ENCODE measurements at places on chromosomes 5 and 9.

GRCh38 chr5:102713682-102714231, 41.3 kb upstream of the PAM start:
- peak; percentile 17 for DNase-seq

DNA sequence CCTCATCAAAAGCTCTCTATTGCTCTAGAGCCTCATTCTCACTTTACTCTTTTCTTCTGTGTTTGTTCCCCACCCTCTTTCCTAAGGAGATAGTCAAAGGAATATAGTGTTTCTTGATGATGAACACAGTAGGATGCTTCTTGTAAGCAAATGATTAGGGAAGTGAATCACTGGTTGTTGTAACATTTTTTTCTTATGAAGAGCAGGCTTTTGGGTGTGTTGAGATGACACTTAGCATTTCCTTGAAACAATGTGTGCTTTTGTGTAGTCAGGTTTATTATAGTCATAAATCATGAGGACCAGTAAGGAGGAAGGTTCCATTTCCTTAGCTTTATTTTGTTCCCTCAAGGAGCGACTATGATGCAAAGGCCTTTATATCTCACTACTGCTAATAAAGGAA, 1991.3 kb upstream of the C9orf72 start:
- DNase-seq = no peak

DNA sequence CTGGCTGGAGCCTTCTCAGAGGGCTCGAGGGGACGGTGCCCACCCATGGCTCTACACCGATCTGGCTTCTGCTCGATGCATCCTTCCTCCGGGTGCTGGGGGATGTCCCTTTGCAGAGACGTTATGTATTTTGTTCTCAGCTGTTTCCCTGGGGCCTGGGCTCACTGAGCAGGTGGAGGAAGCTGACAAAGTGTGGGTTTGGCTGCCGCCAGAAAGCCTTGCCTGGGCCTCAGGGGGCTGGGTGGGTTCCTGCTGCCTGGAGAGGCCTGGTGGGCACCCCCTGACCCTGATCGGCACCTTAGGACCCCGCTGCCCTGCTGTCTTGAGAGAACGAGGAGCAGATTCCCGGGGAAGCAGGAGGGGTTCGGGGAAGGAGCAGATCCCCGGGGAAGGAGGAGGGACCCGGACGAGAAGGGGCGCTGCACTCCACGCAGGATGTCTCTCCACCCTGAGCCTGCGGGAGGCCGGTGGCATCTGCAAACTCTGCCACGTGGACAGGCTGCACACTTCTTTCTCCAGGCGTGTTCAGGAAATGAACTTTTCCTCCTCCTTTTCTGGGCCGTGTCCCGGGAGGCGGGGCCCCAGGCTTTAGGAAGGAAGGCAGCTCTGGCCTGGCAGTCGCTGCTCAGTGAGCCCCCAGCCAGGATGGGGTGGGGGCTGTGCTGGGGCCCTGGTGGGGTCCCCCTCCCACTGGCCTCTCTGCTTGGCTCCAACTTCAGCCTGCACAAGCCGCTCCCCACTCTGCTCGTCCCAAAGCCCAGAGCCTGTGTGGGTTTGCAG, 148.9 kb downstream of the RXRA start:
- DNase-seq = peak; percentile 91

- DNase-seq = no peak
These were observed 1094.9 kb upstream of the C9orf72 start for GRCh38 chr9:28668158-28668557.

- no peak for DNase-seq
These were observed 11.5 kb downstream of the DDX4 start for GRCh38 chr5:55749387-55749786.

- no peak for DNase-seq
These were observed 34.1 kb downstream of the NEK6 start for GRCh38 chr9:124291801-124292396.

GRCh38 chr9:12774861-12775678, at the start of gene LURAP1L:
LURAP1L (plus strand) TSS chr9:12775020; CDS start chr9:12775716, 696 bp downstream.
- DNase-seq = peak; percentile 73

DNA sequence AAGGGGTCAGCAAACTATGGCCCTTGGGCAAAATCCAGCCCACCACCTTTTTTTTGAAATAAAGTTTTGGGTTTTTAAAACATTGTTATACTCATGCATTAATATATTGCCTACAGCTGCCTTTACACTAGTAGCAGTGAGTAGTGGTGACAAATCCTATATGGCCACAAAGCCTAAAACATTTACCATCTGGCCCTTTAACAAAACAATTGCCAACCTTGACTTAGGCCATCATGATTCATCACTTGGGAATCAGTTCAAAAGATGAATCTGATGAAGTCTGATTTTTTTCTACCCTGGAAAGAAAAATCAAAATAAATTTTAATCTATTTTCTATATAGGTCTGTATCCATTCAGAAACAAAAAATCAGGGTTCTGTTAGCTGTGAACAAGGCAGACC, 484.9 kb downstream of the BNC2 start:
- peak; percentile 50 for DNase-seq

DNA sequence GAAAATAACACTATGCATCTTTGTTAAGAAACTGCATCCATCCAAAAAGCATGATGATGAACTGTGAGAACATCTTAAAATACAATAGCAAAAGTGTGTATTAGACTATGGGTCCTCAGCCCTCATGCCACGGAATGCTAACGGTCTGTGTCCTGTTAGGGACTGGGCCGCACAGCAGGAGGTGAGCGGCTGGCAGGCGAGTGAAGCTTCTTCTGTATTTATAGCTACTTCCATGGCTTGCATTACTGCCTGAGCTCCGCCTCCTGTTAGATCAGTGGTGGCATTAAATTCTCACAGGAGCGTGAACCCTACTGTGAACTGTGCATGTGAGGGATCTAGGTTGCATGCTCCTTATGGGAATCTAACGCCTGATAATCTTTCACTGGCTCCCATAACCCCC, 129.8 kb downstream of the NXNL2 start:
- no peak for DNase-seq

DNA sequence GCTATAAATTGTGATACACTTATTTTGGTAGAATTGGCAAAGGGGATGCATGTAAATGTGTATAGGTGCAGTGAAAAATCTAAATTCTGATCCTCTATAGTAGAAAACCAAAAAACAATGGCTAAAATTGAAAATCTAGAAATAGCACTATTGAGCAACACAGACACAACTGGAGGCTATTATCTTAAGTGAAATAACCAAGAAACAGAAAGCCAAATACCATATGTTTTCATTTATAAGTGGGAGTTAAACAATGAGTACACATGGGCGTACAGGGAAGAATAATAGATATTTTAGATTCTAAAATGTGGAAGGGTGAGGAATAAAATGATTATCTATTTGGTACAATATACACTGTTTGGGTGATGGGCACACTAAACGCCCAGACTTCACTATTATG, 183.2 kb upstream of the TUSC1 start:
- DNase-seq = no peak

GRCh38 chr9:81375187-81376100, 313.9 kb downstream of the TLE1 start:
- DNase-seq = no peak

GRCh38 chr9:83628540-83628939, 5.6 kb downstream of the IDNK start:
- DNase-seq = no peak

- no peak for DNase-seq
These were observed 11.1 kb upstream of the RFK start for GRCh38 chr9:76405340-76405739.

GRCh38 chr5:13785781-13786415, 158.6 kb downstream of the DNAH5 start:
- DNase-seq = no peak

- DNase-seq = peak; percentile 13
These were observed 36.7 kb upstream of the ANXA1 start for GRCh38 chr9:73114958-73115357.

DNA sequence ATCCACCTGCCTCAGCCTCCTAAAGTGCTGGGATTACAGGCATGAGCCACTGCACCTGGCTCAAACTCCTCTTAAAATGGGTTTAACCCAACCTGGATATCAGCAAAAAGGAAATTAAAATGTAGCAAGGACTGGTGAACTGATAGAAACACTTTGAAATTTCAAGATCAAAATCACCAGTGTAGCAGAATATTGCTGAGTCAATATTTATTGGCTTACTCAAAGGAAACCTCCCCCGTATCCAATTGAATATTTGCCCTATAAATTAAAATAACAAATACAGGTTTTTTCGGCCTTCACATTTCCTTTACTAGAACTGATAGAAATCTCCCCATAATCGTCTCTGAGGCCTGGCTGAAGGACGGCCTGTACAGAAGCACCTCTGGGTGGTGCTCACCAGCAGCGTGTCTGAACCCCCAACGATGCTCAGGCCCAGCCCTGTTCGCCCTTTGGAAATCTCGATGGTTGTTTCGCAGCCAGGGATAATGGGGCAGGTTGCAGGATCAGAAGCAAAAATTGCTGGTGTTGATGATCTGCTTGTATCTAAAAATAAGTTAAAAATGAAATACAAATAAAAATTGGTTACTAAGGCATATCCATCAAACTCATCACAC, 156.6 kb downstream of the MPDZ start:
- DNase-seq = no peak

DNA sequence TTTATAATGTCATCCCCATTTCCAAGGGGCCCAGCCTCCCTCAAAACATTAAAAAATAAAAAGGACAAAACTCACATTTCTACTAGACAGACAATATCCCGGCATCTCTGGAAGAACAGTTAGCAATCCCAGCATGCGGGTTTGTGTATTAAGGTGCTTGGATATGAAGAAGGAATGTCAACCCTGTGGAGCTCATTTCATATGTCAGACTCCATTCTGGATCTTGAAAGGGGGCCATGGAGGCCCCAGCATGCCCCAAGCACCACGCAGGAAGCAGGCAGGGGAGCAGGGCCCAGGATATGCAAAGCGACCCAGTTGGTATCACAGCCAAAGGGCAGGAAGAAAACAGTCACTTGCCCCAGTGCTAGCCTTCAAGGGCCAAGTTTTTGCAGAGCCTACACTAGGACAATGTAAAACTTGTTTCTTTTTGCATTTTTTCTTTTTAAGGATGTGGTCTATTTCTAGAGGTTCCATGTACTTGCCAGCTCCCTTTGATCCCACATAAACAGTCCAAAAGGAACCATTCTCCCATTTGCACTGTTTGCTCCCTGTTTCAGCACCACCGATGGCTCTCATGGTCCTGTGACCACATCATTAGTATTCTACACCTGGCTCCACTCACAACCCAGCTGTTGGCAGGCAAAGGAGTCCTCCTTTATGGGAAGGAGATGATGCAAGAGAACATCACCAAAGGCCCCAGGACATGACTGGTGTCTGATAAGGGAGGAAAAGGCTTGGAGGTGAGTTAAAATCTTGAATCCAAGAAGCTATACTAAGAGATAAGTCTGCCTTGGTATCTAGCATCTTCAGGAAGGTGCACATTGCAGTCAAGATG, 58.3 kb downstream of the FGF1 start:
- no peak for DNase-seq

DNA sequence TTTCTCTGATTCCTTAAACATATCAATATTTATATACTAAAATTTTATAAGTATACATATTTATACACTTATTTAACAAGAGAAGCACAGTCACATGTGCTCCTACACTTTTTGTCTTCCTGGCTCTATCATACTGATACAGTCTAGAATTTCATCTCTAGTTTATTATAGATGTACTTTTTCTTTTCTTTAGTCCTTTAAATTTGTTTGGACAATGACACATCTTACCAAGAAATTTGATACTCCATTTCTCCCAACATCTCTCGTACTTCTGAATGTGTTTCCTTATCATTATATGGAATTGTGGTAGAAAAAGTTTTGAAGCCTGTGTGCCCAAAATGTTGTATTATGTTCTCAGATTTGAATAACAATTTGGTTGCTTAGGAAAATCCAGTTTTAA, 104.6 kb downstream of the DMRT2 start:
- no peak for DNase-seq

- peak; percentile 89 for DNase-seq
These were observed 13.3 kb downstream of the CAPSL start for GRCh38 chr5:35924950-35925722.

- DNase-seq = peak; percentile 86
These were observed at the start of gene GPX3 for GRCh38 chr5:151020304-151021110. GPX3 (plus strand) TSS chr5:151020591; CDS start chr5:151020655, 64 bp downstream.

- DNase-seq = no peak
These were observed at the start of gene PCDHA4 for GRCh38 chr5:140806834-140807775. PCDHA4 (plus strand) TSS chr5:140807068.

DNA sequence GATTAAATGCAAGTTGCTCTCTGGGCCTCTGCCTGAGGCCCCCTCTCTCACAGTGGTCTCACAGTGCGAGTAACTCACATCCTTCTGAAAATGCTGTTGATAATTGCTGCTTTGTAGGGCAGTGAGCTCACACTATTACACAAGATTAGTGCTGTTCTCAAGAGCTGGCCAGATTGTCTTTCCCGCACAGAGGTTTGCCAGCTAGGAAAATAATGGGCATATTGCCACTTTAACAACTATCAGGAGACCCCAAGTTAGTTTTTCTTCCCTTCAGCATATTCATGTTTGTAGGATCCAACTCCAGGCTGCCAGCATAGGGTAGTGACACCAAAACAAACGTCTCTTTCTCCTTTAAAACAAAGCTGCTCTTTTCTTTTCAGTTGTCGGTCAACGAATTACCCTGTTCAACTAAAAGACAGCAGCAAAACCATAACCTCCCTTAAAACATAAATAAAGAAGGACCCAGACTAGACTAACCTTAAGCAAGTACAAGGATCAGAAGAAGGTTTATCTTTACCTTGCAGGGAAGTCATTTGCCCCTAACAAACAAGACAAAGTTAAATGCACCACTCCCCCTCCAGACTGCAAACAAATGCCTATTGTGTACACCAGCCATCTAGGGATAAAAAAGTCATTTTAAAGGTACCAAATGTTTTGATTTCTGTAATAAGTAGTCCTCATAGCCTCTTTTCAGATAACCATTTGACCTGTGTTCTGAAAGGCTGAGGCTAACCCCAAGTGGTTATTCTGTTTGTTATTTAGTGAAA, 91.4 kb downstream of the VCAN start:
- peak; percentile 35 for DNase-seq

DNA sequence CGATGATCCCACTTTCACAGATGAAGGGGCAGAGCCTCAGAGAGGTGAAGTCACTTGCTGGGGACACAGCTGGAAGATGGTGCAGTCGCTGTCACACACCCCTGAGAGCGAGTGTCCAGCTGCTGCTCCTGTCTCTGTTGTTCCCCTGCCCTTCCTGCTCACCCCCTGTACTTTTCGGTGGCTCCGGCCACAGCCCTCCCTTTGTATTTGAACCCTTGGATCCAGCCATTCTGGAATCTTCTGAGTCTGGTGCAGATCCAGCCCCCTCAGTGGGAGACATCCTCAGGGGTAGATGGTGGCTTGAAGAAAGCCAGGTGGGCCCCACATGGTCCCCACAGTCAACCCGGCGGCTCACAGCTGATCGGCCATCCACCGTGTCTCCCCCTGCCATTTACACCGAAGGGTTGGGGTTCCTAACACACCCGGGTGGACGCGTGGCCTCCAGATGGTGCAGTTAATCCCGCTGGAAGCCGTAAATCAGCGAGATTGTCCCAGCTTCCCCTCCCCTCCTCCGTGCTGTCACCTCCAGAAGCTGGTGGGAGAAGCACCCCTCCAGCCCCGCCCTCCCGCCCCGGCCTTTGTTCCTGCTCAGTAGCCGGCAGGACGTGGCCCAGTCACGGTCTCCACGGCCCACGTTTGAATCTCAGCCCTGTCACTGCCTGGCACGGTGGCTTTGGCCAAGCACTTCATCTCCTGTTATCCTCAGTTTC, 204.8 kb downstream of the C9orf50 start:
- no peak for DNase-seq
